ENCODE measurements at places on chromosomes 1 and 21.

DNA sequence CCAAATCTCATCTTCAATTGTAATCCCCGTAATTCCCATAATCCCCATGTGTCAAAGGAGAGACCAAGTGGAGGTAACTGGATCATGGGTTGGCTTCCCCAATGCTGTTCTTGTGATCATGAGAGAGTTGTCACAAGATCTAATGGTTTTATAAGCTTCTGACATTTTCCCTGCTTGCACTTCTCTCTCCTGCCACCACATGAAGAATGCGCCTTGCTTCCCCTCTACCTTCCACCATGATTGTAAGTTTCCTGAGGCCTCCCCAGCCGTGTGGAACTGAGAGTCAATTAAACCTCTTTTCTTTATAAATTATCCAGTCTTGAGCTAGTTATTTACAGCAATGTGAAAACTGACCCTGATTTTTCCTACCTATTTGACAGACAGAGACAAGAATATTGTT, 162.5 kb upstream of the SYT6 start:
- no peak for DNase-seq

- no peak for DNase-seq
Observed at GRCh38 chr1:214504330-214504729, 47.1 kb downstream of the PTPN14 start.

DNA sequence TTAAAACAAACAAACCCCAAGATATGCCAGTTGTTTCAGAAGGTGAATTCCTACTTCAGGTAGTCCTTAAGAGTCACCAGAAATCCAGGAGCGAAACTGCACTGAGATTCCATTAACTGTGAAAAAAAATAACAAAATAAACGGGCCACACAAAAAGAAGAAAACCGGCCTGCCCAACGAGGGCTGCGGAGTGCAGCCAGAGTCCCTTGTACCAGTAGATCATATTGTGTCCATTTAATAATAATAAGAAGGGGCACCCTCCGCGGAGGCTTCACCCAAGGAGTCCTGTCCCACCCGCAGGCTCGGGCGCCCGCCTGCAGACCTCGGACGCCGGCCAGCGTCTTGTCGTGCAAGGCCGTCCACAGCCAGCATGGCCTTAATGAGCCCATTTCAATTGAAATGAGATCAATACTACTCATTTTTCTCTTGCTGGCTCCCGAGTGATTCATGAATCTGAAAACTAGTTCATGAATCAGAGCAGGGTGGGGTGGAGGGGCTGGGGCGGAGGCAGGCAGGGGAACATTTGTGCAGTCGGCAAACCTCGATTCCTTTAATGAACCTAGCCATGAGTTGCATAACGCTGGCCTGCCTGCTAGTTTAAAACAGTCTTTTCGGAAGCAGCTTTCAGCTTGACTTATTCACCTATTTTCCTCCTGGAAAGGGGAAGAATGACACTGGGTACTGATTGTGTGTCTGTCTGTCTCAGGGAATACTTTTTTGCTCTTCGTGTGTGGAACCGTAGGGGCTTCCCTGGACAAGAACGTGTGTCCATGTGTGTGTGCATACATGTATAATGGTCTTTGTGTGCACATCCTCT, 113.1 kb upstream of the IRF2BP2 start:
- DNase-seq: peak; percentile 92

- peak; percentile 60 for DNase-seq
Observed at GRCh38 chr1:7988576-7988975, 27.1 kb downstream of the PARK7 start.

GRCh38 chr1:44835738-44836675, 7.0 kb downstream of the PTCH2 start:
- peak; percentile 86 for DNase-seq

DNA sequence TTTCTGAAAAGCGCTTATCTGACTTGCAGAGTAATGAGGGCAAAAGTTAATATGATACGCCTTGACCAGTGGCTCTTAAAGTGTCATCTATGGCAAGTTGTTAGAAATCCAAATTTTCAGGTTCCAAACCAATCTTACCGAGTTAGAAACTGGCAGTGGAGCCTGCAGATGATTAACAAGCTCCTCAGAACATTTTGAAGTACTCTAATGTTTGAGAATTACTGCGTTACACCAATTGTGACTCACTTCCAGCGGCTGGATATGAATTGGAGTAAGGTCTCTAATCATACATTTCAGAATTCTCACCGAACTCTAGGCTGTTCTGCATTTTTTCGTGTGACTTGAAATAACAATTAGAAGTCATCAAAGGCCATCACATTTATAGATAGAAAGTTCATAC, 73.5 kb upstream of the TMPRSS15 start:
- no peak for DNase-seq

DNA sequence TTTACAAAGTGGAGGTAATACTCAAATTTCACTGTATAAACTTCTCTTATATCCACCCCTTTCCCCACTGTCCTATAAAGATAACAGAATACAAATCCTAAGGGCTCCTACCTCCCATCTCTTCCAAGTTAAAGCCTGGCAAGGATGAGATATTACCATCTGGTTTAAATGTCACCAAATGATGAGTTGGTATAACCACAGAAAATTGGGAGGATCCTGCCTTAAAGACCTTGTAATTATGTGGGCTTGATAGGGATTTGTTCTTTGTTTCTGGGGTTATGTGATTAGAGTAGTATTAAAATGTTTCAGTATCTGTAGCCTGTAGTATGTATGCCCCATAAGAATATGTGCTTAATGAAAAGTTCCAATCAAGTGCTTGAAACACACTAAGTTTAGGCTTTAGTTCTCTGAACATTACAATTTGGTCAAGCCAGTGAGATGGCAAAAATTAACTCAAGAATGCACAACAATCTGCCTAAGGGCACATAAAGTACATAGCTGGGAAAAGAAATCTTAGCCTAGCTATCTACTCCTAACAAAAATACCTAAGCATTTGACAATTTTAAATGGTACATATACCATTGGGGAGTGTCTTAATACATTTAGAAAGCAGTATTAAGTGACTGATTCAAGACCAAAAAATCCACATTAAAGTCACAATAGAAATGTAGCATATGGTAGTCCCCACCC, 14.0 kb downstream of the KDM5B start:
- no peak for DNase-seq

GRCh38 chr1:188269956-188270355, 1441.2 kb downstream of the PLA2G4A start:
- DNase-seq: no peak

DNA sequence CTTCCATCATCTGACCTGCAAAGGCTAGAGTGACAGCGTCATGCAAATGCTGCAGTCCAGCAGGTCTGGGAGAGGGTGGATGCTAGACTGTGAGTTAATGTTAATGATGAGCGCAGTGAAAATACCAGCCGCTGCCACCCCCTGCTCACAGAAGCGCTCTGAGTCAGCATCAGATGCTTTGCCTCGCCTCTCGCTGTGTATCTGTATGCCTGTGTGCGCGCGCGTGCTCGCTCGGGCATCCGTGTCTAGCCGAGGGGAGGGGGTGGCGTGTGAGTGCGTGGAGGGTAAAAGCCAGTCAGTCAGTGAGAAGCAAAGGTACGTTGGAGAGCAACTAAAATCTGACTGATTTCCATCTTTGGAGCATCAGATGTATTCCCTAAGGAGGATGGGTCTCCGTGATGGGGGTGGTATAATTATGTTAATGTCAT, 858.7 kb downstream of the USP25 start:
- peak; percentile 92 for DNase-seq

DNA sequence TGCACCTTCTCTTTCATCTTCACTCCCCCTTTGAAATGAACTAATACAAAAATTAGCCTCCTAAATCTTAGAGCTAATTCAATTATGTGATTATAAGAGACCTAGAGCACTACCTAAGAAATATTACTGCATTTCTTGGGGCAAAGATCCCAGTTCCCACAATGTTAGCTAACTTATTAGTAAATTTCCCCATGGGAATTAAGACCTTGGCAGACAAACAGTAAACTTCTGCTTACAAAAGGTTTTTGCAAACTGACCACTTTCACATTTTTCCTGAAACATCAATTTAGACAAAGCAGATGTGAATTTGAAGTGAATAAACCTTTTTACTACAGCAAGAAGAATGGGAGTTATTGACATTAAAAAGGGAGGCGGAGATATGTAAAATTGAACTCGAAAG, 34.6 kb upstream of the LHX8 start:
- DNase-seq: no peak

DNA sequence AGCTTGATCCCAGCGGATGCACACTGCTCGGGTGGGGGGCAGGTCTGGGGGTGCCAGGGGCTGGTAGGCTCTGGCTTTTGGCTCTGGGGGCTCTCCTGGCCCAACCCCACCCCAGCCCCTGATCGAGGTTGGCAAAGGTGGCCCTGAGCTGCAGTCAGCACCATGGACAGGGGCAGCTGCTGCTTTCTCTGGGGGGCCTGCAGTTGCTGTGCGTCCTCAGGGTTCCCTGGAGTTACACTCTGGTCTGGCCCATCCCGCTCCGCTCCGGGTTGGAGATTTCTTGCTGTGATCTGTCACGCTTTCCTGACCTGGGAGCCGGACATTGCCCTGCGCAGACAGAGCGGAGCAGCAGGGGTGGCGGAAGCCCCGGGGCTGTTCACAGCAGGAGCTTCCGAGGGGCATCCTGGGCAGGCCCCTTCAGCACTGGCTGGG, 8.0 kb upstream of the PLCH2 start:
- peak; percentile 20 for DNase-seq

- DNase-seq: no peak
Observed at GRCh38 chr1:14875524-14876509, 277.3 kb downstream of the KAZN start.

- DNase-seq: peak; percentile 60
Observed at GRCh38 chr1:214280386-214281020, 456 bp upstream of the SMYD2 start.

All from fibroblast of lung (primary cell).